ENCODE measurements at places on chromosomes 16 and 17.

DNA sequence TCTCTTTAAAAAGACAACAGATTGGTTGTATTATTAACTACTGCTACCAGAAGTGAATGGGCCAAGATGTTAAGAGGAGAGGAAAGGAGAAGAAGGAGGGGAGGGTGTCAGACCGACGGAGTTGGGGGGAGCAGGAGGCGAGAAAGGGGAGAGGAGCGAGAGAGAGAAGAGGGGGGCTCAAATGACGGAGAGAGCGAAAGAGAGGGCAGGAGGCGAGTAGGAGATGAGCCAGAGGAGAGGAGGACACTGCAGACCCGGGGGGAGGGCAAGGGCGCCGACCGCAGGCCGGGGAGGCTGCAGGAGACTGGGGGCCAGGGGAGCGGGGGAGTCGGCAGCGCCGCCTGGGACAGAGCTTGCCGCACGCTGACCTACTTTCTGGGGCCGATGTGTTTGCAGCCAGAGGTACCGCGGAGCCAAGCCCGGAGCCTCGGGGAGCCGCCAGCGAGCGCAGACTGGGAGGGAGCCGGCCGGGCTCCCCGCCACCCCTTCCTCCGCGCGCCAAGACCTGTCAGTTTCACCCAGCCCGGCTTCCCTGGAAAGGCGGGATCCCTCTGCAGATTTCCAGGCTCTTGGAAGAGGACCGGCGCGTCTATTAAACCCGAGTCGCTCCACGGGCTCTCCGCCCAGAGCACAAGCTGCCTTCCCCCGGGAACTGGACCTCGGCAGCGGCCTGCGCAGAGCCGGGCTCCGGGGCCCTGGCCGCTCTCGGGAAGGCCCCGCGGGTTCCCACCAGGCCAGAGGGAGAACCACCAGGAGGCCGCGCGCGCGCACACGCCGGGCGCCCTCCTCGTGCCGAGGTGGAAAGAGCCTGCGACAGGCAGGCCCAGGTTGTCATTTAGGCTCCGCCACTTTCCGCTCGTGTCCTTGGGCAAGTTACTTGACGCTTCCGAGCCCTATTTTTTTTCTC lies 74.6 kb downstream of the CMC2 start:
- peak; percentile 9 for DNase-seq

DNA sequence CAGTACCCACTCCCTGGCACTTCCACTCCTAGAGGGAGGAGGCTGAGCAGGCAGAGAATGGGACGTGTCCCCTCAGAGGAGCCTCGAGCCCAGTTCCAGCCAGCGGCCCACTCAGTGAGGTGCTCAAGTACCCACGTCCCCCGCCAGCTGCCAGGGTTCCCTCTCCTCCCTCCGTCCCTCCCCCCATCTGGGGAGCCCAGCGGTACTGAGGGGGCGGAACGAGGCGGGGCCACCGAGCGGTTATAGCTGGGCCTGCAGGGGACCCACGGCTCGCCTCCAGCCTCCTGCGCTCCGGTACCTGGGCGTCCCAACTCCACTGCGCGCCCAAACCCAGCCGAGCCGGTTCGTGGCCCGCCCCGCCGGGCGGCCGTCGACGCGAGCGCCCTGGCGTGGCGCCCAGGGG lies at the start of gene NPW:
TSS of gene NPW (plus strand) at position 268 of the 403 bp plus-strand sequence.
- no peak for DNase-seq

GRCh38 chr17:57331423-57331822 lies 75.1 kb downstream of the MSI2 start:
- no peak for DNase-seq

DNA sequence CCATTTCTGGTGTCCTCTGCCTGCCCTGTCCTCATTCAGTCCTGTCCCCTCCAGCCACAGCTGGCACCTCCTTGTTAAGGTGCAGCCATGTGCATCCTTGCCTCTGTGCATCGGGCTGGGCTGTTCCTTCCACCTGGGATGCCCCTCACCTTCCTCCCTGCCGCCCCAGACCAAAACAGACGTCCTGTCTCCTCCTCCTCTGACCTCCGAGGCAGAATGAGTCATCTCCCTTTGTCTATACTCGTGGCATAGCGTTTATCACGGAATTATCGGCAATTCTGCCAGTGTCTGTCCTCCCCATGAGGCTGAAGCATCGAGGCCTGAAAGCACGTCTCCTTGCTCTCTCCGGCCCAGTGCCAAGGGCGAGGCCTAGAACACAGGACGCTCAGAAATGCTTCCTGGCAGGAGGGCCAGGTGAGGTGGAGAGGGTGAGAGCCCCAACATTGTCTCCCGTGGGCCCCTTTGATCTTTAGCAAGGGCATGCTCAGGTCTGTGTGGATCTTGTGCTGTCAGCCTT lies 4.6 kb downstream of the RAI1 start:
- no peak for DNase-seq

DNA sequence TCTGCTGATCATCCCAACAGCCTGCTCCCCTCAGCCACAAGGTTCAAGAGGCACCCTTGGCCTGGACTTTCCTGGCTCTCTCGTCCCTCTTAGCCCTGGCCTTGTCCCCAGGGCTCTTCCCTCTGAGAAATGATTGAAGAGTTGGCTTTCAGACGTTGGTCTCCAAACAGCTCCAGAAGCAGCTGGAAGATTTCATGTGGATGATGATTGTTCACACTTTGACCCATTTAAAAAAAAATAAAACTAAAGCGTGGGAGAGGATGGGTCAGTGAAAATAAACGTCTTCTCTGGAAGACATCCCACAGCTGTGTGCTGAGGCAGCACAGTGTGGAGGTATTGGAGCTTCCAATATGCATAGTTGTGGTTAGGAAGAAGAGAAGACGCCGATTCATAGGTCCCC lies 54.7 kb upstream of the CDH11 start:
- no peak for DNase-seq

- no peak for DNase-seq
Measured at GRCh38 chr17:34172390-34172918, 82.6 kb upstream of the CCL2 start.

DNA sequence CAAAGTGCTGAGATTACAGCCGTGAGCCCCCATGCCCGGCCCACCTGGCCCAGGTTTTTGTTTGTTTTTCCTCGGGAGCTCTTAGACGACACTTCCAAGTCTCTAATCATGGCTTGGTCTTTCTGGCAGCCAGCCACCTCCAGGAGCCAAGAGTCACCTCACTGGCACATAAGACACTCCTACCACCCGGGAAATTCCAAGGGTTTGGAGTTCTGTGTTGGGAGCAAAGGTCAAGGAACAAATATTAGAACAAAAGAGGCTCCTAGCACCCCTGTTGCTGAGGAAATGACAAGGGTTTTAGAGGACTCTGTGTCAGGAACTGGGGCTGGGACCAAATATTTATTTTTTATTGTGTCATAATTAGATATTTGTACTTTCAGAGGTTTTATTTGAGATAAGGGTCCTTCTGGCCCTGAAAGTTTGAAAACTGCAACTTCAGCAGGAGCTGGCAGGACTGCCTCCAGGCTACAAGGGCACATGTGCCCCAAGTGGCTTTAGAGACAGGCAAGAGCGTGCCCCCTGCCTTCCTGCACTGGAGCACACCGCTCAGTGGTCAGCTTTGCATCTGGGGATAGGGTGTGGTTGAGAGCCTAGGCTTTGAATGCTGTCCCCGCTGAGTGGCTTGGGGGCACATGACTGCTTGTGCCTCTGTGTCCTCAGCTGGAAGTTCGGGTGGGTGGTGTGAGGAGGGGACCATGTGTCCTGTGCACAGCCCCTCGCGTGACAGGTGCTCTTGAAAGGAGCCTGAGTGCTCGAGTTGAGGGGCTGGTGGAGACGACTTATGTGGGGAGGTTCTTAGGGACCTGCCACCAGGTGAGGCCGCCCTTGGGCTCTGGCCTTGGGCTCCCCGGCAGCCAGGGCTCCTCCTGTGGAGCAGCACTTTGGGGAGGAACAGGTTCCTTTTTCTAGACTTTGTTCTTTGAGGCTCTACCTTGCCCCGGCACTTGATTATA lies 29.7 kb downstream of the MGRN1 start:
- DNase-seq, result no peak

DNA sequence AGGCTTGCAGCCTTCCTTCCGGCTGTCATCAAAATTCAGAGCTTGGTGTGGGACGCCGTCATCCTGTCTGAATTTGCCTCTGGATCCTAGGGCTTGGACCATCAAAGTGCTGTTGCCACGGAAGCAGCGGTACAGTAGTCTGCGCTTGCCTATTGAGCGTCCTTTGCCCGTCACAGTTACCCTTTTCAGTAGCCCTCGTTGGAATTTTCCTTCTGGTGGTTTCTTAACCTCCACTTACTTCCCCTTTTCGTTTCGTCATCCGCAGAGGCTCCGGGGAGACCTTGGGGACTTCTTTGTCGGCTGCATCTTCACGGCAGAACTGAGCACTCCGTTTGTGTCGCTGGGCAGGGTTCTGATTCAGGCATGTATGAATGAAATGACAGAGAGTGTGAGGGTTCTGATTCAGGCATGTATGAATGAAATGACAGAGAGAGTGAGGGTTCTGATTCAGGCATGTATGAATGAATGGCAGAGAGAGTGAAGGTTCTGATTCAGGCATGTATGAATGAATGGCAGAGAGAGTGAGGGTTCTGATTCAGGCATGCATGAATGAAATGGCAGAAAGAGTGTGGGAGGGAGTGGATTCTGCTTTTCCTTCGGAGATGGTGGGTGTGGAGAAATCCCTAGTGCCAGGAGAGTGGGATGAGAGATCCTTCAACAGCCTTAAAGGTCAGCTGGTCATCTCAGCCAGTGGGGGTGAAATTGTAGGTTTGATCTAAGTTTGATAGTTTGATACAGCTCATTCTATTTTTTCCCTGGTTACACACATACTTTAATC lies 8.0 kb downstream of the TLCD3A start:
- no peak for DNase-seq

GRCh38 chr17:9451934-9452333 lies 123.7 kb downstream of the STX8 start:
- no peak for DNase-seq

All from stimulated activated CD4-positive, alpha-beta T cell treated with anti-CD3 and anti-CD28 coated beads, TNF-alpha, amount 100 ng/mL, for 24 hours (primary cell).